Epithelial cell of proximal tubule (primary cell): ENCODE measurements at places on chromosomes 3 and 15.
A peak's percentile ranks its signal among the peaks of the same experiment; 100 is the strongest.

DNA sequence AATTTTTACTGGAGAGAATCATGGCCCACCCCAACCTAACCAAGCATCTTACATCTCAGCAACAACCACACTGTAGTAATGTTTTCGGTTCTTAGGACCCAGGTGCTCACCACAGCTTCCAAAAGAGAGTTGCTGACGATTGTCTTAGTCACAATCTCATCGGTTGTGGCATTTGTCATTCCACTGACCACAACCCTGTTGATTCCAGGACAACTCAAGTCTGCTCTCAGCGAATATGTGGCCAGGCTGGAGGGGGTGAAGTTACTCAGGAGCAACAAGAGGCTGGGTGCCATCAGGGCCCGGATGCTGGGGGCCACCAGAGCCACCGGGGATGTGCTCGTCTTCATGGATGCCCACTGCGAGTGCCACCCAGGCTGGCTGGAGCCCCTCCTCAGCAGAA, 25.9 kb downstream of the GALNT15 start:
- no peak for DNase-seq

GRCh38 chr15:65653801-65654521, 32.2 kb downstream of the SLC24A1 start:
- DNase-seq = no peak

GRCh38 chr3:61560517-61561373, 626 bp upstream of the PTPRG start:
- DNase-seq = peak; percentile 48

DNA sequence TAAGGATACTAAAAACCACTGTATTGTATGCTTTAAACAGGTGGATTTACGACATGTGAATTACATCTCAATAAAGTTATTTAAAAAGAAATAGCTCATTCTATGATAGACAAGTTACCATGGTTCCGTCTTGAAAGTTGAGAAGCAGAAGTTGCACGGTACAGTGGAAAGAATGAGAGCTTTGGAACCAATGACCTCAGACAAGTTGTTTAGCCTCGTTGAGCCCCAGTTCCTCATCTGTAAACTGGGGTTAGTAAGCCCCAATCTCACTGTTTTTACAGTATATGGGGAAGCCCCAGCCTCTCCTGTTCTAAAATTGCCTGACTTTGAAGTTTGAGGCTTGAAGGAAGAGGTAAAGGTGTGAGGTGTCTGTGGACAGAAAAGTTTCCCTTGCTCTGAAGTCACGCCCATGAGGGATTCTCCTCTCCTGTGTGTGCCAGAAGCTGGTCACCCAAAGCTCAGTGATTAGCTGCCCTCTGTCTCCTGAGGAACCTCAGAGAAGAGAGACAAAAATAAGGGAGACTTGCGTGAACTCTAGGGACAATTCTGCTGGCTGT, 10.0 kb downstream of the CRYGS start:
- no peak for DNase-seq

DNA sequence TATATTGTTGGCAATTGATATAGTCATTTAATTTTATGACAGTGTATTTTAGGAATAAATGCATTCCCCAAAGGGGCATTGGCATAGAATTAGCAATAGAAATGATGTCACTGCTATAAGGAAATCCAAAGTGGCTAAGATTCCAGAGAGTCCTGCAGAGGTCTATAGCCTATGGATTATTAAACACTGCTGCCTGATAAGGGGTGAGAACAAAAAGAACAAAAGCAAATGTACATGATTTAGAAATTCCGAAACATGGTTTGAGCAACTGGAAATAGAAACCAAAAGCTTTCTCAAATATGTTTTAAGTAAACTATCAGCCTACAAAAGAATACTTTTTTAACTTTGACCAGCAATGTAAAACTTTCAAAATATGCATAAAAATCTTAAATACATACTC, 280.1 kb upstream of the RASGRP1 start:
- no peak for DNase-seq
